ENCODE measurements at places on chromosomes 5 and 9.

DNA sequence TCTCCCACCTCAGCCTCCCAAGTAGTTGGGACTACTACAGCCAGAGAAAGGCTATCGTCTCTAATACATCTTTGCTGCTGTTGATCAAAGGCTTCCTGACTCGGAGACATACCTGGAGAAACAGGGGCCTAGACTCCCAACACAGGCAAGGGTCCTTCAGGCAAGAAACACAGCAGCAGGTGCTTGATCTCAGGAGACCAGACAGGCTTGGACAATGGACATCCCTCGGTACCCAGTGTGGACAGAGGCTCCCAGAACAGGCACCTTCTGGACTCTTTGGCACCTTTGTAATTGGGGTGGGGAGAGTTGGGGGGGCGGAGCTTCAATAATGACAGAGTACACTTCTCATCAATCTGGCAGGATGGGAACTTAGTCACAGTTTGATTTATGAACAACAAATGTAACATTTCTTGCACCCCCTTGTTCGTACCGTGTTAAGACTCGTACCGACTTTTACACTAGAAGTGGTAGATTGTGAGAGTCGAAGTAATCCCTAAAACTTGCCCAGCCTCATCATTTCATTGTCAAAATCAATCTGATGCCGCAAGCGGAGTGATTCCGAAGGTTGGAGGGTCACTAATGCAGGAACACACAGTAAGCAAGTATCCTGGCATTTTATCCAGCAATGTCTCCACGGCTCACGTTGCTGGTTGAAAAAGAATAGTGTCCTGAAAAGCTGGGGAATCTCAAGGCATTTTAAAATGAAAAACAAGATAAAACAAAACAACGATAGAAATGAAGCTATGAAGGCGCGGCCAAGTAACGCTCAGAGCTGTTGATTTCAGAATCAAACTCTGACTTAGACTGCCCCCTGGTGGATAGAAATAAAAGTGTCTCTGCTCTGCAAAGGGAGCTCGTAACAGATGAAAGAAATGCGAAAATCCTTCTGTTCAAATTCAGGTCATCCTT lies 46.4 kb upstream of the STK32A start:
- DNase-seq, result peak; percentile 58

DNA sequence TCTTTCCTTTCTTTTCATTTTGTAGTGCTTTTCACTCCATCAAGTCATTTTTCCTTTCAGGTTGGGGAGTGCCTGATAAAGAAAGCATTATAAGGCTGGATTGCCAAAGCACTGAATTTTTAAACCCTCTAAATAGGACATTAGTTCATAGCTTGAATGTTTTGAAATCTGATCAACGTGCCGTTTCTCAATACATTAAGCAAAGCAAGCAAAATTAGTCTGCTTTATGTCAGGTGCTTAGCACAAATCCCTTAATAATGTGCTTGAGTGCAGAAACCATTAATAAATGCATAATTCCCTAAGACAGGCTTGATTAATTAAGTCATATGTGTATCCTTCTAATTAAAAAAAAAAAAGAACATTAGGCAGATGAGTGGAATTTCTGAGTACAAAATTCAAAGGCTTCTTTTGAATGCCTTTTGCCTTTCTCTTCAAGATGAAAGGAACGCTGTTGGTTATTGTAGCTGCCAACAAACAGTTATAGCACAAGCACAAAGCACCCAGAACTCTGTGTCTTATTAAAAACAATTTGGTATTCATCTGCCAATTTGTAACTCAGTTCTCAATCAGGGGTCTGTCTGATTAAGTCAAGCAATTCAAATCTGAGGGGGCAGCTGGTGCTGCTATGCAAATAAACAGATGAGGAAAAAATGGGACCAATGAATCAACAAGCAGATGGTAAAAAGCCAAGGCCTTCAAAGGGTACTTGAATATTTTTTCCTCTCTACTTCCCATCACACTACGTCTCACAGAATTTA lies 233.7 kb downstream of the TLE1 start:
- no peak for DNase-seq

GRCh38 chr5:133307275-133307674 lies 255.5 kb downstream of the HSPA4 start:
- no peak for DNase-seq

- DNase-seq, result no peak
Measured at GRCh38 chr5:159430361-159431012, 100.2 kb upstream of the IL12B start.

- no peak for DNase-seq
Measured at GRCh38 chr5:43649256-43649655, 46.3 kb downstream of the NNT start.

GRCh38 chr5:140800816-140801493 lies at the start of gene PCDHA3:
TSS of gene PCDHA3 (plus strand) at chr5:140801057.
- no peak for DNase-seq

- no peak for DNase-seq
Measured at GRCh38 chr5:72476721-72477120, 30.5 kb downstream of the ZNF366 start.

GRCh38 chr5:171895081-171895480 lies 109.5 kb downstream of the SMIM23 start:
- DNase-seq, result no peak

DNA sequence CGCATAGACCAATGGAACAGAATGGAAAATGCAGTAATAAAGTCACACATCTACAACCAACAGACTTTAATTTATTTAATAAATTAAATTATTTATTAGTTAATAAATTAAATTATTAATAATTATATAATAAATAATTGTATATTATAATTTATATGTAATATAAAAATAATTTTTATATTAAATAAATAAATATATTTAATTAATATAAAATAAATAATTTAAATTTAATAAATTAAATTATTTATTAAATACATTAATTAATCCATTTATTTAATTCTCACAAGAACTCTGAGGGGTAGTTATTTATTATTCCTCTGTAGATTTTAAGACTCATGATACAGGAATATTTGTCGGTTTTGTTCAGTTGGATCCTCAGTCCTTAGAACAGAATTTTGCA lies 176.1 kb upstream of the ADAMTS19 start:
- no peak for DNase-seq

- no peak for DNase-seq
Measured at GRCh38 chr5:172758077-172758833, 12.7 kb downstream of the DUSP1 start.

DNA sequence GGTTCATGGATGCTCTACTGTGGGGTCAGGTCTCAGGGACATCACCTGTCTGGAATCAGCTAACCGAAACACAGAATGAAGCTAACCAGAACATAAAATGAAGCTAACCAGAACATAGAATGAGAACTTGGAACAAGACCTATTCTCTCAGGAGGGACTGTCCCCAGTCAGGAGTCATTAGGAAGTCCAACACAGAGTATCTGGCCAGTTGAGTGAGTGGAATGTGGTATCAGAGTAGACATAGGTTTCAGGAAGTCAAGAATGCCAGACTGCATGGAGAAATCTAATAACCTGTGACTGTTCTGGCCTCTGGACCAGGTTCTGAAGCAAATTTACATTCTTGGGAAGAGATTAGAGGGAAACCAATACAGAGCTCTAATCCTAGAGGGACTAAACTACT lies 609.6 kb downstream of the PRELID2 start:
- DNase-seq, result no peak

- DNase-seq, result no peak
Measured at GRCh38 chr9:72332351-72332750, 32.7 kb downstream of the ZFAND5 start.

DNA sequence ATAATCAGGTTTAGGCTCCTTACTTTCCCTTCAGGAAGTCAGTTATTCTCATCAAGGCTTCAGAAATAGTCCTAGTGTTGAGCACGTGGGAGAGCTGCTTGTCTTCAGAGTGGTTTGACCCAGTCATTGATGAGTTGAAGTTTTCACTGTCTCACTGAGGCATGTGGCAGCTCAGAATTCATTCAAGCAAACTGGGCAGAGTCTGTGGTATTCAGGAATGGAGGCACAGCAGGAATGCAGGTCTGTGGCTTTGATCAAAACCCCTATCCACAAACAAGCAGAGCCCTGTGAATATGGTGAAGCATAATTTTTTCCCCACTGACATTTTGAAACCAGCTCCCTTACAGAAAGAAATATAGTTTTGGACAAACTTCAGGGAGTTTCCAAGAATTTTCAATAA lies 207.3 kb downstream of the CD180 start:
- DNase-seq, result no peak

GRCh38 chr9:2299843-2300205 lies 284.7 kb downstream of the SMARCA2 start:
- DNase-seq, result no peak
